ENCODE measurements at places on chromosomes 2 and 18. TPM values are rescaled to one million over a fixed set of nuclear protein-coding genes. Genes with fewer than 3 reads are reported as not detected.

- DNase-seq, result no peak
These were observed 541.8 kb downstream of the SOX11 start for GRCh38 chr2:6233993-6234392.

DNA sequence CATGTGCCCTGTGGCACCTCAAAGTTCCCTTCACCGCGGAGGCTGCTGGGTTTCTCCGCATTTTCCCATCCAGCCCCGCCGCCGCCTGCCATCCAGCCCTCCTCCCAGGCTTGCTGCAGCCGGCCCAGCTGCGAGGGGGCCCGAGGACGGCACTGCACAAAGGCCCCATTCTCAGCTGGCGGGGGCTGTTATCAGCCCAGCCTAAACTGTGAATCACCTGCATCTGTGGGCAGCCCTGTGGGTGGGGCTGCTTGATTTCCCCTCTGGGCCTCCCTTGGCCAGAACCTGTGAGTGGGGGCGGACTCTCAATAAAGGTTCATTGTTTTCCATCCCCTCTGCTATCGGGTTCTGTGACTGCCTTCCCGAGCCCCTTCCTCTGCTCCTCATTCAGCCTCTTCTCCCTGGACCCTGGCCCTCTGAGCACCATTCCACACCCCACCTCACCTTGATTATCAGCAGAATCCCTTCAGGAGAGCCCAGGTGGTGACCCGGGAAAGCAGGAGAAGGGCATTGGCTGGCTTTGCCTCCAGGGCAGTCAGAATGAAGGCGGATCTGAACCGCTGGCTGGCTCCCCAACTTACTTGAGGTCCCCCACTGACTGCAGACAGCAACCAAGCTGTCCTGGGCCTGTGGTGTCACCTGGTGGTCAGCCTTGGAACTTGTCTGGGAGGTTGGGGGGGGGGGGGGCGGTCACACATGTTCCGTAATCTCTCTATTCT is 204.5 kb downstream of the ZFP36L2 start:
- no peak for DNase-seq

Gene TTN
- 3,032 TPM for total RNA-seq

GRCh38 chr2:231890896-231891513 is 35.2 kb downstream of the NPPC start:
- no peak for DNase-seq

Gene UPP2
- not detected for total RNA-seq

All from Right ventricle myocardium inferior (tissue), 1 donor.